ENCODE measurements at places on chromosomes 1 and 21.

GRCh38 chr1:82318265-82318664 lies 517.5 kb downstream of the ADGRL2 start:
- DNase-seq: peak; percentile 40

GRCh38 chr1:24963099-24963872 lies 33.2 kb upstream of the RUNX3 start:
- DNase-seq: no peak

- no peak for DNase-seq
Observed at GRCh38 chr21:39911286-39912199, 44.3 kb downstream of the PCP4 start.

GRCh38 chr1:228989992-228990827 lies 254.9 kb downstream of the RHOU start:
- no peak for DNase-seq

GRCh38 chr21:18499761-18500376 lies 96.3 kb upstream of the TMPRSS15 start:
- DNase-seq: no peak

DNA sequence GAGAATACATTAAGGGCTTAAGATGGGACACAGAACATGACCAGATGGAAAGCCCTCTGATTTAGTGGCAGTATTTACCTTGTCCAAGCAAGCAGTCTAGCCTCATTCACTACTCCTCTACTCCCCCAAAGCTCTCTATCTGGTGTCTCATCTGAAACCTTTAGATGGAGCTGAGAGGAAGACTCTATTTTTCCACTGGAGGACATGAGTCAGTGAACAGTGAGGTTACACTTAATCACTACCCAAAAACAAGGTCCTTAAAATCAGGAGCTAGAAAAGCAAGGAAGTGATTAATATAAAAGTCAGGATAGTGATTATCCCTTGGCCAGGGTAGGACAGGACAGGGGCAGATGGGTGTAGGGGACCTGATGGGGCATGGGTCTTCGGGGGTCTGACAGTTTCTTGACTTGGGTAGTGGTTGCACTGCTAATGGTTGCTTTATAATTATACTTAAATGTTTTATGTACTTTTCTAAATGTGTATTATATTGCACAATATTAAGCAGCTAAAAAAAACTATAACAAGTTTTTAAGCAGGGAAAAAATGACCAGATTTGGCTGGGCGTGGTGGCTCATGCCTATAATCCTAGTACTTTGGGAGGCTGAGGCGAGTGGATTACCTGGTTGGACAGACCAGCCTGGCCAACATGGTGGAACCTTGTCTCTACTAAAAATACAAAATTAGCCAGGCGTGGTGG lies 3.0 kb downstream of the PTPN22 start:
- DNase-seq: peak; percentile 12

GRCh38 chr21:34846601-34847112 lies 177.9 kb downstream of the CLIC6 start:
- DNase-seq: peak; percentile 86

DNA sequence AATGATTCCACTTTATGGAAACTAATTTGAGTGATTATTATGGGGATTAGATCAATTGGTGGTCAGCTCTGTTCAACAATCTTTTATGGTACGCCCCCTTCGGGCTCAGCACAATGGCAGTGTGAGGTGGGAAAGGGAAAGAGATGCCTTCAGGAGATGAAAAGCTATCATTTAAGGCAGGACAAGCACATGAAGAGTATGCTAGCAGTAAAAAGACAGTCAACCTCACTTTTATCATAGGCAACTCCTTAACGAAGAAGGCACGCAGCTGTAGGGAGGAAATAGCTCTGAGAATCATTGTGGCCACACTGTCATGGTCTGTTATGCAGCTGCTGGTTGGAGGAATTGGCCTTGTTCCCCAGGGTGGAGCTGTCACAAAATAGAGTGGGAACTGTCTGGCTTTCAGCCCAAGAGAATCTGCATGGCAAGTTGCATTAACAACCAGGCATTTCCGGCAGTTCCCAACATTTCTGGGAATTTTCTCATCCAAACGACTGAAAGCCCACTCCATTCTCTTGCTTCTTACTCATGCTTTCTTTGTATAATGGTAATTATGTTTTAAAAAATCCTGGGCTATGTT lies 54.4 kb upstream of the BCL10 start:
- no peak for DNase-seq

- no peak for DNase-seq
Observed at GRCh38 chr1:205077158-205077933, 6.9 kb downstream of the TMEM81 start.
